ENCODE measurements at places on chromosomes 13 and 19.

DNA sequence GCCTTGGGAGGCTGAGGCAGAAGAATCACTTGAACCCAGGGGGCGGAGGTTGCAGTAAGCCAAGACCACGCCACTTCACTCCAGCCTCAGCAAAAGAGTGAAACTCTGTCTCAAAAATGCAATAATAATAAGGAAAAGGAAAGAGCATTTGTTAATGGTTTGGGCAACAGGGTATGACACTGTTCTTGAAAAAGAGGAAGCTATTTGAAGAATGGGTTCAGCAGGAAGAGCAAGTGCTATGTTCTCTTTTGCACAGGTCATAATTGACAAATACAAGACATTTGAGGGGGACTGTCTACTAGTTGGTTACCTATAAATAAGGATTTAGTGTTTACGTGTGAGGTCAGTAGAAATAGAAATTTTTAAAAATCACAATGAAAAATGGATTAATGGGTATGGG is 218.3 kb downstream of the DCT start:
- DNase-seq = no peak

GRCh38 chr13:99657848-99658260 is 156.6 kb downstream of the TM9SF2 start:
- DNase-seq = no peak

GRCh38 chr19:35621708-35622107 is 7.1 kb upstream of the RBM42 start:
- DNase-seq = no peak

DNA sequence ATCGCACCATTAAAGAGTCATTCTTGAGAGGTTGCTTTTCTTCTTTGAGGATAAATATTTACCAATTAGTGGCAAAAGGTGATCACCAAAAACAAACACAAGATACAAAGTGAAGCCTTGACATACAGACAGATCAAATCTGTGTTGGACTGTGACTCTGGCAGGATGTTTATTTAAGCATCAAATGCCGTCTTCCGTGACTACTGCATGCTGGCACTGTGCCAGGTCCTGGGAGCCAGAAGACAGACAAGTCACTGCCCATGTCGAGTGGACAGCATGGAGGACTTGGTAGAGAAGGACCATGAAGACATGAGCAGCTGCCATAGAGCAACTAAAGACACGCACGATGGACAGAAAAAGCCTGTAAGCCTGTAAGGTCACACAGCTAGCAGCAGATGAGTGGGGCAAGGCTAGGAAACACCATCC is 92.8 kb upstream of the FARP1 start:
- peak; percentile 51 for DNase-seq

DNA sequence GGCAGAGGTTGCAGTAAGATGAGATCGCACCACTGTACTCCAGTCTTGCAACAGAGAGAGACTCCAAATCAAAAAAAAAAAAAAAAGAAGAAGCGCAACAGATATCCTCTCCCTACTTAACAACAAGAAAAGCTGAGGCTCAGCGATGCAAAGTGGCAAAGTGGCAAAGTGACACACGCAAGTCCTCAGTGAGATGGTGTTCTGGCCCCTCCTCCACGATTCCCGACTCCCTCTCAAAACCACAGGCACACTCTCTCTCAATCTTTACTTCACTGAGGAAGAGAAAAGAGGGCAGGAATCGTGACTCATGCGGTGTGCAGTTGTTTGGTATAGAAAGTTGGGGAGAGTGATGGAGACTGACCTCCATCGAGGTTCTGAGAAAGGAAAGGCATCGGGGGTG is 12.6 kb downstream of the FFAR2 start:
- DNase-seq = no peak

GRCh38 chr13:105207572-105208293 is 1327.7 kb downstream of the EFNB2 start:
- DNase-seq = no peak

GRCh38 chr19:900302-901111 is 7.2 kb downstream of the RNU6-9 start:
- DNase-seq = no peak
